ENCODE measurements at places on chromosomes 13 and 19. TPM values are rescaled to one million over a fixed set of nuclear protein-coding genes. Genes with fewer than 3 reads are reported as not detected.

GPR18 gene
- total RNA-seq: 0.15 TPM

DNA sequence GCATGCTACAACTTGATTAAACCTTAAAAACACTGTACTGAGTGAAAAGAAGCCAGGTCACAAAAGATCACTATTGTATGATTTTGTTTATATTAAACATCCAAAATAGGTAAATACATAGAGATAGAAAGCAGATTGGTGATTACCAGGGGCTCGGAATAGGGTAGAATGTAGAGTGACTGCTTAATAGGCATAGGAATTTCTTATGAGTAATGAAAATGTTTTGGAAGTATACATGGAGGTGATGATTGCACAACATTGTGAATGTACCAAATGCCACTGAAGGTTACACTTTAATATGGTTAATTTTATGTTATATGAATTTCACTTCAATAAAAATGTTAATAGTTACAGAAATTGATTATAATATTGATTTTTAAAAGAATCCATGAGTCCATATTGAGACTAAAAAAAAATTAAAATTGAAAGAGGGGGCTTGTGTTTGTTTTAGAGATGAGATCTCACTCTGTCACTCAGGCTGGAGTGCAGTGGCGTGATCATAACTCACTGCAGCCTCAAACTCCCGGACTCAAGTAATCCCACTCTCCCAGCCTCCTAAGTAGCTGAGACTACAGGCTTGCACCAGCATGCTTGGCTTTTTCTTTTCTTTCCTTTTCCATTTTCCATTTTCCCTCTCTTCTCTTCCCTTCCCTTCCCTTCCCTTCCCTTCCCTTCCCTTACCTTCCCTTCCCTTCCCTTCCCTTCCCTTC lies 85.1 kb downstream of the FNDC3A start:
- no peak for DNase-seq

DNA sequence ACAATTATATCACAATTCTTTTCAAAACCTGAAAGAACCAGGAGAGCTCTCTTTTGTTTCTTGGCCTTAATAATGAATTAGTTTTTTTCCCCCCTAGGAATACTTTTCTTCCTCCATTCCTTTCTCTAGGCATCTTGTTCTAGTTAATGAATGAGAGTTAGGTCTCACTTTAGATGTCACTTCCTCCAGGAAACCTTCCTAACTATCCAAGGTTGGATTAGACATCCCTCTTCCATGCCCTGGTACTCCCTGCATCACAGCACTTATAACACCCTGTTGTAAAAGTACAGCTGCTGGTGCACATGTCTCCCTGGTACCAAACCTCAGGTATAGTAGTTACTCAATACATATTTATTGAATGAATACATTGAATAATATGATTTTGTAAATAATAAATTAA lies 21.2 kb upstream of the DGKH start:
- no peak for DNase-seq

FLT1 gene
- 12.6 TPM for total RNA-seq

GRCh38 chr13:80047406-80047805 lies 293.5 kb downstream of the SPRY2 start:
- DNase-seq: no peak

FIZ1 gene
- total RNA-seq: 6.7 TPM

DNA sequence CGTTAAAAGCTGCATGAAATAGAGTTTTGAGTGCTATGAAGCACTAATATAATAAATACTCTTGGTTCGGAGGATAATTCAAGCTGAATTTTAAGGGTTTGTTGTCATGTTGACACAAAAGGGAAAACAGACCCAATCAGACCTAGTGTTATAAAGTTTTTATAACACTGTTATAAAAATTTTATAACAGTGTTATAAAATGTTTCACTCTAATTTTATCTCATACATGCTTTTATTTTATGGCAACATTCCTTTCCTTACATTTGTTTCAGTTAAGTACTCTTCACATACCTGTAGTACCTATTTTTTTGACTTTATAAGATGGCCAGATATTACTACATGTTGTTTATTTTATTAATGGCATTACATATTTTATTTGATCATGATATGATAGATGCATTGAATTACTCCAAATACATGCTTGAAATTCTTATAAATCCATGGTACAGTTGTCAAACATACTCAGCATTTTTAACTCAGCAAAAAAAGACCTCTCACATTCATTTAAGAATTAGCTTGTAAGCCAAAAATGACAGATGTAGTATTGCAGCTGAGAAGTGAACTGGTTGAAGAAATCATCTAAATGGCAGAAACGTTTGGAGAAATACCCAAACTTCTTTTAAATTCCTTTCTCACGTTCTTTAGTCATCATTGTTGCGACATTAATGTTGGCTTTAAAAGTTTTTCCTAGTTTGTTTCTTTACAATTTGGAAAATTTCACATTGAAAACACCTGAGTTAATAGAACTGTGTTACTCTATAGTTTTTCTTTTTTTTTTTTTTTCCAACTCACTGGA lies 104.5 kb downstream of the PIBF1 start:
- no peak for DNase-seq

- no peak for DNase-seq
Observed at GRCh38 chr13:40185414-40185813, 481.0 kb downstream of the FOXO1 start.

DNA sequence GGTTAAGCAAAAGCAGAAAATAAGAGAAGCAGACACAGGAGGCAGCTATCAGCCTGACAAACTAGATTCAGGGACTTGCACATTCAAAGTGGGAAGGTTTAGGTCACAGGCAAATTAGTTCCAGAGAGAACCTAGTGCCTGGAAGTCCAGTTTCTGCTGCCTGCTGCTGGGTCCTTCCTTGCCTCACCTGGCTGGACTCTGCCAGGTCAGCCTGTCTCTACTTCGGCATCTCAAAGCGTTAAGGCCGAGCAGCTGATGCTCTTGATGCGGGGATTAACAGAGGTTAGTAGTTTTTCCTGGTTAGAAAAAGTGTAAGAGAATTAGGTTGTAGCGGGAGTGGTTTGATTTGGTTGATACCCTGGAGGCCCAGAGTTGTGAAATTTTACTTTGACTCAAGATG lies 52.0 kb downstream of the KLF5 start:
- DNase-seq: no peak

IL17D gene
- 0.45 TPM for total RNA-seq

DNA sequence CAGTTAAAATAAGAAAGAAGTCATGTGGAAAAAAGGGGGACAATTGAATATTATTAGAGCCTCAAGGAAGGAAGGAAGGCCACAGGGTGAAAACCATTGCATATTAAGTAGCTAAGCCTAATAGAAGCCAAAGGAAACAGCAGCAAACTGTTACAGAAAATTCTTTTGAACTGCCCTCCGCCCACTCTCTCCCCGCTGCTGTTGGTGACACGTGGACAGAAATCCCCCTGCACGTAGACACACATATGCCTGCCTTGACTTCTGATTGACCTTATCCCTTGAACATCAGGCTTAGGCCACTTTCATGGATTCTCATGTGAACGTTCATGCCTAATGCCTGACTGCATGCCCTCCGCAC lies 229.1 kb downstream of the KCNRG start:
- DNase-seq: no peak

DNA sequence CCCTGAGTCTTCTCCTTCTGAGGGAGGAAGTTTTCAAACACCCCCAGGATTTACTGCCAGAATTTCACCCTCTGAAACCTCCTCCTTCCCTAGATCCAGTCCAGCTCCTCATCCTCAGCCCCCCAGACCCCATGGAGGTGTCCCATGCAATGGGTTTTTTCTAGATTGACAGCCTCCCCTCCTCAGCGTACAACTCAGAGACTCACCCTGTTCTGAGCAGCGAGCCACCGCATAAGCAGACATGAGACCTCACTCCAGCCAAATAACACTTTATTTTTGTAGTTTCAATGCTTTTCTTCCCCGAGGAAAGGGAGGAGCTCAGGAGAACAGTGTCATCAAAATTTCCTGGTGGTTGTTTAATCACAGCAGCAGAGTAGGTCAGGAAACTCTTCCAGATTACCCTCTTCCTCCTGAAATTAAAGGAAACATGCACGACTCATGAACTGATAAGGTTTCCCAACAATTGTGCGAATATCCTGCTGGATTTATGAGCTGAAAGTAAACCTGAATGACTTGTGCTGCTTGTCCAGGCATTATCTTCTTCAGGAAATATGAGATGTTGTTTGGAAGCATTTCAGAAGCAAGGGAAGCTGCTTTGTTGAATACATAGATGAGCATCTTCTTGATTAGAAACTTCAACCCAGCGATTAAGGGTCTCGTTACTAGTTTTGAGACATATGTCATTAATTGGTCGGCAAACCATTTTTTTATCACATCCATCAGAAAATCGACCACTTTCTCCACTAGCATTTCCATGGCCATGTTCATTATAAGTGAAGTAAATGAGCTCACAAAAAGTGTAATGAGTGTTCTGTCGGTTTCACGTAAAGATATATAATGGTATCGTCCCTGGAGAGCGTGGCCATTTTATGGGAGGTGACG lies 36.2 kb downstream of the ERICH4 start:
- DNase-seq: no peak

CXCL17 gene
- total RNA-seq: not detected

CEBPA gene
- 185 TPM for total RNA-seq

KANK2 gene
- total RNA-seq: 61.1 TPM

DNA sequence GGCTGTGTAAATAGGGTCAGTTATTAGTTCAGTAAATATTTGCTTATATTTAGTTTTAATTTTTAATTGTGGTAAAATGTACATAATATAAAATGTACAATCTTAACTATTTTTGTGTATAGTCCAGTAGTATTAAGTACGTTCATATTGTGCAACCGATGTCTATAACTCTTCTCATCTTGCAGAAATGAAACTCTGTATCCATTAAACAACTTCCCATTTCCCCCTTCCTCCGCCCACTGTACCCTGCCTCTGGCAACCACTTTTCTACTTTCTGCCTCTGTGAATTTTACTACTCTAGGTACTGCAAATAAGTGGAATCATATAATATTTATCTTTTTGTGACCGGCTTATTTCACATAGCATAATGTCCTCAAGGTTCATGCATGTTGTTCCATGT lies 24.4 kb downstream of the UBAC2 start:
- no peak for DNase-seq

DNA sequence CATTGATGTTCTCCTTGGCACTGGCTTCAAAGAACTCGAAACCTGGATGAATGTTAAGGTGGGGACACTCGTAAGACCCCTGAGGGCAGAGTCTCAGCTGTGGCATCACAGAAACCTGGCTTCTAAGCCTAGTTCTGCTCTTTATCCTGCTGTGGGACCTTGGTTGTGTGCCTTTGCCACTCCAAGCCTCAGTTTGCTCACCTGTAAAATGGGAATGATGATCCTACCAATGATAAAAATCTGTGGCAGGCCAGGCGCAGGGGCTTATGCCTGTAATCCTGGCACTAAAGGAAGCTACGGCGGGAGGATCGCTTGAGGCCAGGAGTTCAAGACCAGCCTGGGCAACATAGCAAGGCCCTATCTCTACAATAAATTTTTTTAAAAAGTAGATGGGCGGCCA lies 13.9 kb downstream of the RAB3D start:
- DNase-seq: no peak

GRCh38 chr19:7287722-7288121 lies 6.5 kb downstream of the INSR start:
- DNase-seq: no peak

DNA sequence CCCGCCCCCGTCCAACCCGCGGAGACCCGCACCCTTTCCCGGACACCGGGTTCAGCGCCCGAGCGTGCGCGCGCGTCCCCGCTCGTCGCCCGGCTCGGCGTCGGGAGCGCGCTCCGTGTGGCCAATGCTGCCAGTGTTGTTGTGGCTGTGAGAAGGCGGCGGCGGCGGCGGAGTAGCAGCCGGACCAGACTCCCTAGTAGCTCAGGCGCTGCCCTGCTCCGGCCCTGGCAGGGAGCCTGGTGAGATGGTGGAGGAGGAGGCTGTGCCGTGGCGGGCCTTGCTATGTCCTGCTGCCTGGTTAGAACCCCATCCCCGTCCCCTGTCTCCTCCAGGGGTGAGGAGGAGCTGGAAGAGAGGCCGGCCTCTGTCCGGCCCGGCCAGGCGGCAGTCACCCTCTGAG lies 553.2 kb downstream of the TUBA3C start:
- DNase-seq: no peak

- no peak for DNase-seq
Observed at GRCh38 chr13:43081866-43082265, 58.5 kb downstream of the DNAJC15 start.

LCP1 gene
- 20.7 TPM for total RNA-seq

- DNase-seq: no peak
Observed at GRCh38 chr19:1880611-1881392, 4.5 kb downstream of the ABHD17A start.

- DNase-seq: no peak
Observed at GRCh38 chr19:8335343-8336071, 7.6 kb downstream of the KANK3 start.

STAP2 gene
- total RNA-seq: 31.8 TPM

Measured in left lobe of liver (tissue), 2 donors.